Bronchus fibroblast of lung (primary cell): ENCODE measurements at places on chromosomes 7 and 10. TPM values are rescaled to one million over a fixed set of nuclear protein-coding genes. Genes with fewer than 3 reads are reported as not detected.

SPDYE6 gene
- not detected in 2 replicates for total RNA-seq

MORN4 gene
- total RNA-seq = 6.2 and 9.4 TPM in 2 replicates

CDC14C gene
- total RNA-seq = not detected in 2 replicates

SPDYE2 gene
- not detected in 2 replicates for total RNA-seq

ANLN gene
- total RNA-seq = 166 and 181 TPM in 2 replicates

ANXA7 gene
- total RNA-seq = 98.1 and 107 TPM in 2 replicates

OR9A2 gene
- not detected in 2 replicates for total RNA-seq
